Erythroblast (primary cell): ENCODE measurements at places on chromosomes 13 and 19.

DNA sequence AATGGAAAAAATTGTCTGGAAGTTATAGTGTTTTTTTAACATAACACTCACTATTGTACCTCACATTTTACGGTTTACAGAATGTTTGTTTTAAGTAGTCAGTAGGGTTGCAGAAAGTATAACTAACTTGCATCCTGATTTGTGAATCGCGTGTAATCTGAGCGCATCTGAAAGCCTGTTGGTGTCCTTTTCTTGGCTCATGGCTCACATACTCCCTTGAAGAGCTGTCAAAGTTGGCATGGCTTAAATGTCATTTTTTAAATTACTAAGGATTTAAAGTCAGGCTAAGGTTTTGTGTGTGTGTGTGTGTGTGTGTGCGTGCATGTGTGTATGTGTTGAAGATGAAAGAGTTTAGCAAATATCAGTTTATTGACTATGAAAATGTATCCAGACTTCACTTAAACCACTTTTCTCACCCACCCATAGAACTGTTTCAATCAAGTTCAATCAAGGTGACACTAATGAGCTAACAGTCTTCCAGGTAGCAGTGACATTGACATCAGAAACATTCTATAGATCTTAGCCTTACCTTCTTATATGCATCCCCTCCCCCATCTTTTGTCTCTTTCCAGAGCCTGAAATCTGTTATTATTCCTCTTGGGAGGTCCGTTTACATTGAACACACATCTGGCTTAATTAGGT, 480.4 kb upstream of the SGCG start:
- DNase-seq, result no peak

- no peak for DNase-seq
These were observed 24.5 kb downstream of the CFAP97D2 start for GRCh38 chr13:114203536-114203935.

DNA sequence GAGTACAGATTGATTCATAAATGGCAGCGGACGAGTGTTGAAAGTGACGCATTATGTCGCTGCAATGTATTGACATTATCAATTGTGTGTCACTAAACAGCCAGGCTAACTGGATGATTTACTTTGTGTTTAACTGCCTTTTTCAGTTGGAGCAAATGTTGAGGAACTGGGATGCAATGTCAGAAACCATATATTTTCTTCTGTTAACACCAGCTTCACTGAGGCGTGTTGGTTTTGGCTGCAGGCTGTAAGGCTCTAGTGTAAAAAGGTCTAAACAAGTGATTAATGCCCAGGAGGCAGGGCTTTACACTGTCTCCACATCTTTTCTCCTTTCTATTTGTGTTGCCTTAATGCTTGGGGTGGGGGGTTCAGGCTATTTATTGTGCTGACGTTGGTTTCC, 80.1 kb downstream of the GGACT start:
- no peak for DNase-seq

DNA sequence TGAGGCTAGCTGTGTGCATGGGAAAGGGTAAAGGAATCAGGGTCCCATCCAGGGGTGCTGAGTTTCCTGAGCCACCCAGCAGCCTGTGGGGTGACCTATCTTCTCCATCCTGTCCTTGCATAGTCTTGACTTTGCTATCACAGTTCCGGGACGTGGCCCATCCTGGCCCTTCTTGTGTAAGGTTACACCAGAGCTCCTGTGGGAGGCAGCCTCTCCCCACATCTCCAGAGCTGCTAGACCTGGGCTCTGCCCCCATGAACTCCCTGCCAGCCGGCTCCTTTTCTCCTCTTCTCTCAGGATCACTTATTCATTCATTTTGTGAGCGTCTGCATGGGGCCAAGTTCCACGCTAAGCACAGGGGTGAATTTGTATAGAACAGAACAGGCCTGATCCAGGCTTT, 238.9 kb downstream of the TSHZ3 start:
- no peak for DNase-seq

- DNase-seq, result no peak
These were observed 307 bp downstream of the JOSD2 start for GRCh38 chr19:50510700-50511068.

DNA sequence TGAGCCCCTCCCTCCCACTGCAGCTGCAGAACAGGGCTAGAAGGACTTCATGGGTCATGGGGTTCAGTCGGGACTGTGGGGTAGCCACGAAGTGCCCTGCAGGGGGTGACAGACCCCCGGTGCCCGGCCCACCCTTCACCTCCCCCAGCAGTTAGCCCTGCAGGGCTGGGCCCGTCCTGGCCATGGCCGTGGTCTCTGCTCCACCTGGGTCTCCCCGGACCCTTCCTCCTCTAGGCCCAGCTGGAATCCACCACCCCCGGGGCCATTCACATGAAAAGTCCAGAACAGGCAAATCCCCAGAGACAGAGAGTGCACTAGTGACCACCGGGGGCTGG, 17.3 kb downstream of the MKNK2 start:
- no peak for DNase-seq

- no peak for DNase-seq
These were observed 77.9 kb downstream of the SPACA7 start for GRCh38 chr13:112453874-112454647.

DNA sequence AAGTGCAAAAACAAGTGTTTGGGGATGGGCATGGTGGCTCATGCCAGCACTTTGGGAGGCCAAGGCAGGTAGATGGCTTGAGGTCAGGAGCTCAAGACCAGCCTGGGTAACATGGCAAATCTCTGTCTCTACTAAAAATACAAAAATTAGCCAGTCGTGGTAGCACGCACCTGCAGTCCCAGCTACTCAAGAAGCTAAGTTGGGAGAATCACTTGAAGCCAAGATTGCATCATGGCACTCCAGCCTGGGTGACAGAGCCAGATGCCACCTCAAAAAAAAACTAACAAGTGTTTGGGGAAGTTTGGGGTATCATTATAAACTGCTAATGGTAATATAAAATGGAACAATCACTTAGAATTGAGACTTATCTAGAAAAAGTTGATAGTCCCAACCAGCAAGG, 24.6 kb downstream of the XPO4 start:
- no peak for DNase-seq

GRCh38 chr19:1412995-1413800, 5.8 kb downstream of the DAZAP1 start:
- DNase-seq, result no peak

DNA sequence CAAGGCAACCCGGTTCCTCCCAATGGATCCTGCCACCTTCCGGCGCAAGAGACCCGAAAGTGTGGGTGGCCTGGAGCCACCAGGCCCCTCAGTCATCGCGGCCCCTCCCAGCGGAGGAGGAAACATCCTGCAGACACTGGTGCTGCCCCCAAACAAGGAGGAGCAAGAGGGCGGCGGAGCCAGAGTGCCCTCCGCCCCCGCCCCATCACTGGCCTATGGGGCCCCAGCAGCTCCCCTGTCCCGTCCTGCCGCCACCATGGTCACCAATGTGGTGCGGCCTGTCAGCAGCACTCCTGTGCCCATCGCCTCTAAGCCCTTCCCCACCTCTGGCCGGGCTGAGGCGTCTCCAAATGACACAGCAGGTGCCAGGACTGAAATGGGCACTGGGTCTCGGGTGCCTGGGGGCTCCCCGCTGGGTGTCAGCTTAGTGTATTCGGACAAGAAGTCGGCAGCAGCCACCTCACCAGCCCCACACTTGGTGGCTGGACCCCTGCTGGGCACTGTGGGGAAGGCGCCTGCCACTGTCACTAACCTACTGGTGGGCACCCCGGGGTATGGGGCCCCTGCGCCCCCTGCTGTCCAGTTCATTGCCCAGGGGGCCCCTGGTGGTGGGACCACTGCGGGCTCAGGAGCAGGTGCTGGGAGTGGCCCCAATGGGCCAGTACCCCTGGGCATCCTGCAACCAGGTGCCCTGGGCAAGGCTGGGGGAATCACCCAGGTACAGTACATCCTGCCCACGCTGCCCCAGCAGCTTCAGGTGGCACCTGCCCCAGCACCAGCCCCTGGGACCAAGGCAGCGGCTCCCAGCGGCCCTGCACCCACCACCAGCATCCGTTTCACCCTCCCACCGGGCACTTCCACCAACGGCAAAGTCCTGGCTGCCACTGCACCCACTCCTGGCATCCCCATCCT, 11.2 kb upstream of the PRR19 start:
- DNase-seq, result peak; percentile 62

- peak; percentile 53 for DNase-seq
These were observed 7.5 kb upstream of the TSHZ3 start for GRCh38 chr19:31356587-31357314.

- peak; percentile 89 for DNase-seq
These were observed 4.7 kb downstream of the PRR36 start for GRCh38 chr19:7869453-7869909.

DNA sequence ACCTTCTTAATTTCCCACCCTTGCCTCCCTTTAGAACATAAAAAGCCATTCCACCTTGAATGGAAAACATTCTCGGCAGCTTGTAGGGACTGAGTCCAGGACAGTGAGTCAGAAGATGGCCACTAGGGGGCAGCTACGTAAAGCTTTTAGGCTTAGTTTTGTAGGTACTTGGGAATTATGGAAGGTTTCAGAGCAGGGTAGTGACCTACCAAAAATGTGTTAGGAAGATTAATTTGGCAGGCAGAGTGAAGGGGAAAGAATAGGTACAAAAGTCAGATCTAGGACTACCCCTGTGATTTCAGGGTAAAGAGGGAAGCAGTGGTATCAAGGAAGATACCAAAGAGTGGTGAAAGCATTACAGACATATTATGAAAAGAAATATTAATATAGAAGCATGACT, 198.4 kb downstream of the NDFIP2 start:
- DNase-seq, result peak; percentile 72

DNA sequence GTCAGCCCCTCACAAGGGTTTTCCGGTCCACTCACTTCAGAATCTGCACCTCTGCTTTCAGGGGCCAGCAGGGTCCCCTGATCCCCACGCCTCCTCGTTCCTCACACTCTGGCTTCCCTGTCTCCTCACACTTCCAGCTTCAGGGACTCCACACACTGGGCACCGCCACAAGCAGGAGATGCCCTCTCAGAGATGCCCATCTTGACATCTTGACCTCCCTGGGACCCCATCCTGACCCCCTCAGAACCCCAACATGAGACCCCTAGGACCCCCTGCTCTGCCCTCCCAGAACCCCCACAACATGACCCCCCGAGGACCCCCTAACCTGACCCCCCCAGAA, 2.7 kb downstream of the MAP2K2 start:
- no peak for DNase-seq
